CD4-positive, alpha-beta T cell treated with Interleukin-6 at 100 ng/mL for 8 hours (primary cell): ENCODE measurements at places on chromosomes 16 and 17.

- no peak for DNase-seq
Observed at GRCh38 chr17:17892731-17893130, 55.9 kb upstream of the SREBF1 start.

DNA sequence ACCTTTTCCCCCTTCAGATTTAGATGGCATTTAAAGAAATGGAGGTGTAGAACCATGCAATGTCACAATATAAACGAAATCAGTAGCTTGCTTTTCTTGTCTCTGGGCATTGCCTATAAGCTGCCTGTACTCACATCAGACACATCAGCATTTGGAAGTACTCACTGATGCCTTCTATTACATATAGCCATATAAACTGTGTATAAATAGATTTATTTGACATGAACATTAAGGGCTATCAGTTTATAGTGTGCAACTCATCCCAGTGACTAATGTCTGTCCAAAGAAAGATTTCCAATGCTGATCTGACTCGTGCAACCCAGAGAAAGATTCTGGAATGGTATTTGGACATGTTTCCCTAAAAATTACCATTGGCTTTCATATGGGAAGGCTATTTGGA, 417.9 kb upstream of the MAF start:
- DNase-seq: no peak

DNA sequence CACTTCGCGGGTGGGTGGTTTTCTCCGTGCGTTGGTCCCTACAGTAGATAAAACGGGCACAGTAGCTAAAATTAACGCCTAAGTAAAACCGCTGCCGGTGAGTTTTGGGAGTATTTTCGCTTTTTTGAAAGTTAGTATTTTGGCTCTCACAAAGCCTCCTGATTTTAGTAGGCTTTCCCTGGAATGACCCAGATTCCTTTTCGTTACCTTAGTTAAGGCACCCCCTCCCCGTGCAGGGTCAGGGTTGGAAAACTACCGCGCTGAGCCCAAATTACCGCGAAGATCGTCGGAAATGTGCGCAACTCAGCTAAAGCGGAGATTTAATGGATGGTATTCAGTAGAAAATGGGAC, 28.3 kb upstream of the ST6GALNAC1 start:
- DNase-seq: no peak

DNA sequence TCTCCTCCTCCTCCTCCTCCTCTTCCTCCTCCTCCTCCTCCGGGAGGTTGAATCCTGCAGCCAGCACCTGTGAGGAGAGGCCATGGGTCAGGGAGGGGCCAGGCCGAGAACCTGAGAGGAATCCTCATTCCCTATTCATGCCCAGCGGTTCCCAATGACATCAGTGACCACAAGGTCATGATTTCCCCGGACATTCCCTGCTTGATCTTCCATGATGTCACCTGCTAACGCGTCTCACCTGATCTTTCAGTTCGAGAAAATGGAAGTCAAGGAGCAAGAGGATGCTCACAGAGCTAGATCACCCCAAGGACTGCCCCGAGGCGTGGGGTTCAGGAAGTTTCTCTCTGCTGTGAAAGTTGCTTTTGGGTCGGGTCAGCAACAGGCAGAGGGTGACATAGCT, 5.4 kb downstream of the APOBR start:
- no peak for DNase-seq

- no peak for DNase-seq
Observed at GRCh38 chr17:47999582-47999981, 28.7 kb downstream of the CDK5RAP3 start.

GRCh38 chr16:66255647-66256046, 110.8 kb upstream of the CDH5 start:
- no peak for DNase-seq

- DNase-seq: no peak
Observed at GRCh38 chr16:63702981-63703590, 1418.8 kb downstream of the CDH11 start.
